NCI-H510A treated with DMSO at 0.1 percent for 48 hours (cell line): ENCODE measurements at places on chromosomes 3 and 15.

DNA sequence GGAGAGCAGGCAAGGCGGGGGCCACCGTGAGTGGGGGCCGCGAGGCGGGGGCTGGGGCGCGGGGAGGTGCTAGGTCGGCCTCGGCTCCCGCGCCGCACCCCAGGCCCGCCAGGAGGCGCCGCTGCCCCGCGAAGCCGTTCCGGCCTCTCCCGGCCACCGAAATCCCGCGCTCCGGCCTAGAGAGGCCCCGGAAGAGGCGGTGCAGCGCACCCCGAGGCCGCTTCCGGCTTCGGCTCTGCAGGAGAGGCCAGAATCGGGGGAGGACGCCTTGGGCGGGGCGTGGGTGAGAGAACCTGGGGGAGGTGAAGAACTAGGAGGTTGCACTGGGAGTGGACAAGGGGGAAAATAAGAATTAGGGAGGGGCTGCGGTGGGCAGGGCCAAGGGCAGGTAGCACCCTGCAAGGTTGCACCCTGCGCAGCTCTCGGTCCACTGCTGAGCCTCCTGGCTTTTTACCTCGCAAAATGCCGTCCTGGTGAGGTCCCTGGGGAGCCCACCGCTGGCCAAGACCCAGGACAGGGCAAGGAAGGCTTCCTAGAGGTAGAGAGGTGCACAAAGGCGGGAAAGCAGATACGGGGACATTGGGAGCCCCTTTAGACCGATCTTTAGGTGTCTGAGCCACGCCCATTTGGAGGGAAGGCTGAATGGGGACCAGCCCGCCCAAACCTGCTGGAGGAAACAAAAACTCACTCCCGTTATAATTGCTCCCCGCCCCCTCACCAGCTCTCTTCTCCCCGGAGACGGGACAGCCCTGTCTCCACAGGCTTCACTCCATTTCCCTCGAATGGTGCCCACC is 8.4 kb upstream of the GNAI2 start:
- peak; percentile 85 for DNase-seq

GRCh38 chr3:185308126-185308754 is 54.4 kb upstream of the EHHADH start:
- DNase-seq = peak; percentile 17

DNA sequence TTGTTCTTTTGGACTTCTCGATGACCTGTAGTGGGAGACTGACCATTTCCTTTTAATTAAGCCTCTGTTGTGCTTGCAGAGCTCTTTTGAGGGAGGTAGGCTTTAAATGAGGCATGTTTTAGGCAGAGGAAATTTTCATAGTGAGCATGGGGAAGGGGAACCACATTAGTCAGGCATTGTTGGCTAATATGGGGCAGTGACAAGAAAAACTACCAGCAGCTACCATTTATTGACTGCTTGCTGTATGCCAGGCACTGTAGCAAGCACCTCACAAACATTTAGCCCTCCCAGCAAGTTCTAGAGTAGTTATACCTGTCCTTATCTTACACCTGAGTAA is 10.9 kb downstream of the ATG7 start:
- DNase-seq = no peak

DNA sequence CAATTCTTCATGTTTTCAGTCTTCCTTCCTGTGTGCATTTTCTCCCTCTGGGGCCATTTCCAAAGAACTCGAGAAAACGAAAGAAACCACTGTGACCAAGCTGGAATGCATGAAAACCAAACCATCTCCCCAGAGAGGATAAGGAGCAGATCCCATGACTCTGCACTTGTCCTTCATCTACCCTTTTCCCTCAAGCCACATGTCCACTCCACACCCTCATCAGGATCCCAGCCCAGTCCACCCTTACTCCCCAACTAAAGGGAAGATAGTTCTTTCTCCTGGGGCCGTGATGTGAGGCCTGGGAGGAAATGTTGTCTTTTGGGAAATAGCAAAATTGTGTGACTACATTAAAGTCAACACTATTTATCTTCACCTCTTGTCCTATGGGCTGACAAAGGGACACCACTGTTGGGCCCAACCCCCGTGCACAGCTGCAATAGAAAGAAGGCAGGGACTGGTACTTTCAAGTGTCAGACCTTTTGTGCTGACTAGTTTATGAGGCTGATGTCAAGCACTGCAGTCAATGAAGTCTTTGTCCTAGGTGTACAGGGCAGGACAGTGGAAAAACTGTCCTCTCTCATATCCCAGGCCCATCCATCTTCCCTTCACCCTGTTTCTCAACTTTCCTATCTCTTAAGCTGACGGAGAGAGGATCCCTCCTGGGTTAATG is 487.1 kb upstream of the NR2F2 start:
- peak; percentile 1 for DNase-seq

DNA sequence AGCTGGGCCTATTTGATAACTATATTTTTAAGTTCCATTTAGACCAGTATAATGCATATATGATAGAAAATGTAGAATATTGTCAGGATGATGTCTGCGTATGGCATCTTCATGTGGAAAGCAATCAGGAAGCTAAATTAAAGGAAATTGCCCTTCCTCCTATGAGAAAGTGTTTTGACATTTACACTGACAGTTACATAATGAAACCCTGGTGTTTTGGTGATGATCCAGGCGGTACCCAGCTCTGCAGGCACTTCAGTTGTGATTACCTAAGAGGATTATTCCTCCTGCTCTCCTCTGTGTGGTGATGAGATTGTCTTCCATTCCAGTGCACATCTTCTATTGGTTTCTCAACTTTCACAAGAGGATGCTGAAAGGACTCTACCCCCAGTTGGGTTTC is 126.5 kb upstream of the MITF start:
- no peak for DNase-seq

- DNase-seq = no peak
Observed at GRCh38 chr3:158508481-158508880, 62.5 kb upstream of the MLF1 start.

GRCh38 chr15:78365917-78366316 is 25.8 kb downstream of the CRABP1 start:
- DNase-seq = no peak

DNA sequence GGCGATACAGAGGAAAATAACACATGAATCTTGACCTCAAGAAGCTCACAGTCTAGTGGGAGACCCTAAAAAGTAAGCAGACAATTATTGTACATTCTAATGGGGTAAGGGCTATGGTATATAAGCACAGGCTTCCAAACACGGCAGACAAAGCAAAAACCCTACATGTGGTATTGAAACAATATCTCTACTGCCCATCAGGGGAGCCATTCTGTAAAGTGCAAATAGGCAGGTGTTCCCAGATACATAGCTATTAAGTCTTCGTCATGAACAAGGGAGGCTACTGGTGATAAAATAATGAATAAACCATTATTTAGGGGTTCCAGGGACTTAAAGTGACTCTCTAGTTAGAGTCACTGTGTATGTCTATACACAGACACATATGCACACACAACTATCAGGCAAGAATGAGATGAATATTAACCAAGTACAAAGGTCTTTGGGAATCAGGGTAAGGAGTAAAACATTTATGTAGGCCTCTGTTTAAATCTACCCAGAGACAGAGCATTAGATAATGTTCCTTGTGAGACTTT is 38.7 kb upstream of the ASB14 start:
- peak; percentile 38 for DNase-seq

DNA sequence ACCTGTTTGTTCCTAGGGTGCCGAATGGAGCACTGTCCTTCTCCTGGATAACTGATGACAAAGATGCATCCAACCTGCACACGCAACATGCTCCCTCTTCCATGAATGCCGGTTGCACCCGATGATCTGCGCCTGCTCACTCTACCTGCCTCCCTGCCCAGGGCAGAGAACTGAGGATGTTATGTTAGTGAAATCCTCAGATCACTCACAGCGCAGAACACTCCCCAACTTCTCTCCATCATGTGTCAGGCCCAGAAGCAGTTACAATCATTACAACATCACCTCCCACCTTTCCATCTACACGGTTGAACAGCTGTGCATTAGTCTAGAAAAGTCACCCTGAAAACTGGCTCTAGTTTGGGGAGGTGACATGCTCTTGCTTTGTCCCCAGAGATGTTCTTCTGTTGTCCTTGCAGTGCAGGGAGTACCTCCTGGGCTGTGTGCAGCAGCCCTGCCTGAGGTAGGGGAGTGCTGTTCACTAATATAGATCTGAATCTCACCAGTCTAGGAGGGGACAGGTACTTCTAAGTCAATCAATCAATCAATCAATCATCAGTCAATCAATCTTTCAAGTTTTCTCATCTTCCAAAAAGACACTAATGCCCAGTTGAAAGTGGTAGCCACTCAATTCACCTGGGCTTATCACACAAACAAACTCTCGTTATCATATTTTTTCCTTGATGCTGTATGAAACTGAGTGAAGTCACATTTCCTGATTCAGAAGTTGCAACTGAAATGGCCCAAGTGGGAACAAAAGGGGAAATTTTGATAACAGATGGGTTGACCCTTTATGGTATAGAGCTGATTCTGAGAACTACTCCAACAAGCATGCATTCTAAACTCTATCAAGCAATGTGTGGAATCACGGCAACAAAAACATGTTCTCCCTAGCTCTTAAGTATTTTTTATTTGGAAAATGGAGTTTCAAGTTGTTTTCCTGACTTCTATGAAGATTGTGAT is 15.4 kb upstream of the ISLR start:
- no peak for DNase-seq

- DNase-seq = no peak
Observed at GRCh38 chr3:13768453-13768852, 111.4 kb downstream of the WNT7A start.

- DNase-seq = no peak
Observed at GRCh38 chr3:197522881-197523441, 32.8 kb downstream of the BDH1 start.

- no peak for DNase-seq
Observed at GRCh38 chr15:38743147-38743546, 178.5 kb upstream of the RASGRP1 start.

GRCh38 chr3:31958701-31959152 is 22.3 kb downstream of the OSBPL10 start:
- peak; percentile 20 for DNase-seq

DNA sequence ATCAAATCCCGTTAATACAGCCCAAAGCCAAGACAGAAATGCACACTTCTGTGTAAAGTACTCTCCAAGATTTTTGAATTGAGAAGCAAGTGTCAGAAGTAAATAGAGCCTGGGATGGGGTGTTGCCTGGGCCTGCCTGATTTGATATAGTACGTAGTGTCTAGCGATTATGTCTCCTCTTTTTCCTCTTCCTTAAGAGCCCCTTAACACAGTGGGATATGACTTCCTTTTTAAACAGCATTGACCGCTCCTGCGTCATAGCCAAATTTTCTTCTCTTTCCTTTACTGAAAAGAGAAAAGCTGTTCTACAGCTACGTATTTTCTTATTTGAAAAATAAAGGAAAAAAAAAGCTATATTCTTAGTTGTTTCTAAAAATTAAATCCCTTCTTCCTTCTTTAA is 97.7 kb downstream of the PLCL2 start:
- no peak for DNase-seq

GRCh38 chr15:40010686-40011085 is 28.3 kb downstream of the SRP14 start:
- DNase-seq = no peak

DNA sequence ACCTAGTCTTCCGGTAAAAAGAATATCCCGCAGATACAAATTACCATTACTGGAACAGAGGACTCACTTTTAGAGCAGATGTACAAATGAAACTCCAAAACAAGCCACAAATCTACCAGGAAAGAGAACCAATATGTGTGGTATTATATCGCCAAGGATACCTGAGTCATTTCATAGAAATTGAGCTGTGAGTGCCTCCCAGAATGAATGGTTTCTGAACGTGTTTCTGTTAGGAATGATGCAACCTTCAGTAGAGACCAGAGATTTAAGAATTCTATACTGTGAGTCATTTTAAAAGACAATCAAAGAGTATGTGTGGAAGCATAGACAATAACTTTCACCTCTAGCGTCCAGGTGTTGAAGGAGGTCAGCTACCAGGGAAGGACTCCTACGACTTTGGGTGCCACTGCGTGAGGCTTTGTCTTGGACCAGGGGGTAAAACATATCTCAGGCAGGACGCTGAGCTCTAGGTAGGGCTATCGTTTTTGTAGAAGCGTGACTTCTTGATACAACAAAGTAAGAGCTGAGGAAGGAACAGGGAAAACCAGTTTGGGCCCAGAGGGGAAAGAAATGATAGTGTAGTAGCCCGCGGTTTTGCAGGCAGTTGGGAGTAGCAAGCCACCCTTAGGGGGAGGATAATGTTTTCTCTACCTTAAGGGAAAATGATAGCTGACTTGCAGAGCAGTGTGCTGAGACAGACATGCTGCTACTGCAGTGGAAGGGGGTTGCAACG is 210.4 kb downstream of the TP63 start:
- DNase-seq = no peak

DNA sequence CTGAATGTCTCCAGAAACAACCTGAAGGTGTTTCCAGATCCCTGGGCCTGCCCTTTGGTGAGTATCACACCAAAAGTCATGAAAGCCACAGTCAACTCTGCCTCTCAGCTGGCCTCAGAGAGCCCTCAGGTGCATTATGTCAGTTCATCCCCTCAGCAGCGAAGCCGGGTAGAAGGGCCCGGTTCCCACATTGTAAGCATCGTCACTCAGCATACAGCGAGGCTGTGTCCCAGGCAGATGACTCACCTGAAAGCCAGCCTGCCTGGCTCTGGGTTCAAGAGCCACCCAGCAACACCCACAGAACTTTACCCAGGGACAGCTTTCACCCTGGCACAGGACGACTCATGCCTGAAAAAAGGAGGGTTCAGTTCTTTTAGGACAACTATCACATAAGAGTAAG is 91.6 kb downstream of the LRRK1 start:
- DNase-seq = no peak

DNA sequence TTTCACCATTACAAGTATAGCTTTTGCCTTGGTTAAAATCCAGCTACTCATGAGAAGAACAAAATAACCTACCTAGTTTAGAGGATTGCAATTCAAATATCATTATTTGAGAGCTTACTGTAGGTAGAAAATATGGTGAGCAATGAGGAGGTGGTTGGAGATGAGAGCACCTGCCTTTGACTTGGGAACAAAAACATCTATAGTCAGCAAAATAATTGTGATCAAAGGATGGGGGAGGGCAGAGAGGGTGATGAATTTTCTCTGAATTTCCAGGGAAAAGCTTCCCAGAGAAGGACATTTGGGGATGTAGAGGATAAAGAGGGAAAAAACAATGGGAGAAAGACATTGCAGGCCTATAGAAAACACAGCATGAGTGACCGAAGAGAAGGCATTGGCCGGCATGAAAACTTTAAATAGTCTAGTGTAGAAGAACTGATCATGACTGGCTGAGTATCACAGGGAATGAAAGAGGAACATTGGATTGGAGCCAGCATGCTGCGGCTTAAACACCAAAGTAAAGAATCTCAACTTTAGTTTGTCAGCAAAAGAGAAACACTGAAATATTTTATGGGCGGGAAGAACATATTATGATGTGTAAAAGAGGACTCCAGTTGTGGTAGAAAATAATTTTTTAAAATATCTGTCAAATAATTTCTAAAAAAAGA is 581.3 kb downstream of the UNC13C start:
- no peak for DNase-seq

GRCh38 chr3:22451501-22451900 is 700.5 kb upstream of the ZNF385D start:
- DNase-seq = no peak

GRCh38 chr3:23405081-23405480 is 202.0 kb downstream of the UBE2E2 start:
- no peak for DNase-seq
